ENCODE measurements at places on chromosomes 1 and 21. TPM values are rescaled to one million over a fixed set of nuclear protein-coding genes. Genes with fewer than 3 reads are reported as not detected.

Gene SV2A
- total RNA-seq: 7.5 TPM

Gene RNU1-2
- total RNA-seq: 2,112 TPM

Gene KIF26B
- 2.8 TPM for total RNA-seq

Gene OVAAL
- total RNA-seq: not detected

Gene GBP5
- 1.7 TPM for total RNA-seq

Gene SPOCD1
- total RNA-seq: 0.50 TPM

Gene ADORA3
- 3.8 TPM for total RNA-seq

Gene FLAD1
- 17.3 TPM for total RNA-seq

Gene RXFP4
- total RNA-seq: not detected

Gene GPR37L1
- total RNA-seq: 0.12 TPM

Gene RNU1-4
- 2,112 TPM for total RNA-seq

Gene LCE3E
- not detected for total RNA-seq

Gene LCE1E
- total RNA-seq: not detected

Gene MACO1
- 26.6 TPM for total RNA-seq

Gene ACOT7
- total RNA-seq: 11.3 TPM

Gene GPATCH3
- total RNA-seq: 11.2 TPM

Gene CD160
- 0.15 TPM for total RNA-seq

Gene FCRL5
- 0.35 TPM for total RNA-seq
